WTC11 (cell line): ENCODE measurements at places on chromosomes 1 and 21. TPM values are rescaled to one million over a fixed set of nuclear protein-coding genes. Genes with fewer than 3 reads are reported as not detected.

DNA sequence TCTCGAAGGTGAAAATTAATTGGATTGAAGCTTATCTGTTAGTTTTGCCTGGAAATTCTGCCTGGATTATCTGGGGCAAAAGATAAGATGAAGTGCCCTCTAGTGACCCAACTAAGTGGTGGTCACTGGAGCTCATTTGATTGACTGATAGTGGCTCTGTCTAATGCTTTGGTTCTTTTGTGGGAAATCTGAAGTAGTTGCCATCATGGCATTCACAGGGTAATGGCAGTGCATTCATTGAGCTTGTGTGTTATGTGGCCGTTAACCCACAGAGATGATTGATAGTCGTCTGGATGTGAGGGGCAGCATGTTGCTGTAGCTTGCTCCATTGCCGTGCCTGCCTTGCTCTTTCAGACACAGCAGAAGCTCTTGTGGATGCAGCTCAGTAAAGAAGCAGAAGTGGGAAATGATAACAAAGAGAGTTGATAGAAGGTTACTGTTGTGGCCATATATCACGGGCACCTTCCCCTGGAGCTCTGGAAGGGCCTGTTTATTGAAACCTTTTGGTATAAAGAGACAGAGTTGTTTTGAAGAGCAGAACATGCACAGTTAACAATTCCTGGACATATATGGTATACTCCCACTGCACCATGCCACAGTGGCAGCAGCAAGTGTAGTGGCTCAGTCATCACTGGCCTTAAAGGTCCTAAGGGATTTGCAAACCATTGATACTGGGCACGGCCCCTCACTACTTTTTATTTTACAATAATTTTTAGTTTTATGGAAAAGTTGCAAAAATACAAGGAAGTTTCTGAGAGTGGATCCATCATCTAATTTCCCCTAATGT is 42.0 kb downstream of the CXADR start:
- no peak for DNase-seq

DNA sequence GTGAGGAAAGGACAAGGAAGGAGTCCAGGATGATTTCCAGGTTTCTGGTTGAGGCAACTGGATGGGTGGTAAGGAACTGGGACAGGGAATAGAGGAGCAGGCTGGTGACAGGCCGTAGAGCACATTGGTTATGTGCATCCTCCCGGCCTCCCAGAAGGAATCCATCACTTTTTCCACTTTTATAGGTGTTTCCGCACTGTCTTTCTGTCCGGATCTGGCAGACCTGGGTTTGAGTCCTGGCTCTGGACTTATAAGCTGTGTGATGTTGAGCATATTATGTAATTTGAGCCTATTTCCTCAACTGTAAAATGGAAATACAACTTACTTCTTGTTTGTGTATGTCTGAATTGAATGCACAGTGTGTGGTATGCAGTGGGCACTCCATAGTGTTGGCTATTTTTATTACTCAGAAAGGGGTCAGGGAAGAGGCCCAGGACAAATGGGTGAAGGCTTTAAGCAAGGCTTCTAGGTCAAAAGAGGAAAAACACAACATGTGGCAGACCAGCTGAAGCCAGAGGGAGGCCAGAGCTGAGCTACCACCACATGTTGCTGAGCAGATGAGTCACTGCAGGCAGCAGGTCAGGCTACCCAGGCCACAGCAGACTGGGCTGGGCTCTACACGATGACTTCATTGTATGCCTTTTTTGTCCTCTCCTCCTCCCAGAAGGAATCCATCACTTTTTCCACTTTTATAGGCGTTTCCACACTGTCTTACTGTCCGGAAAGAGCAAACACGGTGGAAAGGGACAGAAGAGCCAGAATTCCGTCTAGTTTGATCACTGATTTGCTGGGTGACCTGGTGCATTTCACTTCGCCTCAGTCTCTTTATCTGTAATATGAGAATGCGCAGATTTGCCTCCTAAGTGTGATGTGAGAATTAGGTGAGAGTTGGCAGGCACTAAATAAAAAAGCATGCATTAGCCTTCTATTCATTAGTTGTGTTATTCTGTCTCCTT is 791 bp upstream of the MAST2 start:
- peak; percentile 40 for DNase-seq

ENAH gene
- 223 to 229 TPM (median 227 TPM) in 3 replicates for total RNA-seq

EVA1C gene
- total RNA-seq = 2.3 to 3.6 TPM (median 3.1 TPM) in 3 replicates

- no peak for DNase-seq
Observed at GRCh38 chr1:160546942-160547341, 23.9 kb upstream of the SLAMF6 start.

DNA sequence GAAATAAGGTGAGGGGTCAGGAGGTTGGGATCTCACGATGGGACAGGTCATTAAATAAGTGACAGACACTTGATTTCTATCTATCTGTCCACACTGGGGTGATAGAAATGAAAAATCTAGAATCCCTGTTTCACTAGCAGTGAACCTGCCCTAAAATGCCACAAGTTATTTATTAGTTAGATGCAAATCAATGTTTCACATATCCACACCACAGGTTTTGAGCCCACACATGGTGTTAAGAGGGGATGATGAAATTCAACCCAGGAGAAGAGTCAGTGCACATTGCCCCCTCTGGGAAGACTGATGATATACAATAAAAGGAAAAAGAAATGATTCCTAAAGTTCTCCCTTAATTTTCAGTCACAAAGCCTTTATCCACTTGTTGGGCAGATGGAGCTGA is 10.1 kb upstream of the NTPCR start:
- no peak for DNase-seq

- no peak for DNase-seq
Observed at GRCh38 chr1:60255565-60255964, 182.0 kb upstream of the C1orf87 start.

LRRC3 gene
- 4.4 to 5.7 TPM (median 4.7 TPM) in 3 replicates for total RNA-seq

MARCKSL1 gene
- 442 to 450 TPM (median 443 TPM) in 3 replicates for total RNA-seq

CA14 gene
- 35.3 to 46.9 TPM (median 45.0 TPM) in 3 replicates for total RNA-seq

SF3B4 gene
- total RNA-seq = 83.0 to 90.1 TPM (median 84.7 TPM) in 3 replicates

- DNase-seq = no peak
Observed at GRCh38 chr1:40868051-40868723, 6.0 kb upstream of the CITED4 start.

DNA sequence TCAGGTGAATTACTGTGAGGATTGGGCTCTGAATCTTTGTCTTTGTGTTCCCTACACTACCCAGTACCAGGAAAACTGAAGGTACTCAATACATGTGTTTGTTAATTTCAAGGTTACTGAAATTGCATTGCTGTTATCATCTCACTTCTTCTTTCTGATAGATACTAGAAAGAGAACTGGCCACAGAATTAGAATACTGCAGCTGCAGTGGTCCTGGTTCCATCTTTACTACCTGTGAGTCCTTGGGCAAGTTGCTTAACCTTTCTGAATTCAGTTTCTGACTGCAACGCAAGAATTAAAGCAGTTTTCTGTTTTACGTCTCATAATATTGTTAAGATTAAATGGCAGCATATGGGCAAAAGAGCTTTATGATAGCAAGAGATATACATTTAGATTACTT is 263.5 kb downstream of the LMO4 start:
- DNase-seq = no peak

GCSAML gene
- not detected in 3 replicates for total RNA-seq

MROH7 gene
- 0.13 to 0.44 TPM (median 0.41 TPM) in 3 replicates for total RNA-seq

NBPF4 gene
- total RNA-seq = not detected in 3 replicates

DNA sequence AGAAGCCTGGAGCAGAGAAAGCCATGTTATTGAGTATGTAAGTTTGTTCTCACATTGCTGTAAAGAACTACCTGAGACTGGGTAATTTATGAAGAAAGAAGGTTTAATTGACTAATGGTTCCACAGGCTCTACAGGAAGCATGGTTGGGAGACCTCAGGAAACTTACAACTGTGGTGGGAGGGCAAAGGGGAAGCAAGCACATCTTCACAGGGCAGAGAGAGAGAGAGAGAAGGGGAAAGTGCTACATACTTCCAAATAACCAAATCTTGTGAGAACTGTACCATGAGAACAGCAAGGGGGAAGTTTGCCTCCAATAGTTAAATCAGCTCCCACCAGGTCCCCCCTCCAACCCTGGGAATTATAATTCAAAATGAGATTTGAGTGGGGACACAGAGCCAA is 302.7 kb downstream of the ST6GALNAC3 start:
- no peak for DNase-seq

DNA sequence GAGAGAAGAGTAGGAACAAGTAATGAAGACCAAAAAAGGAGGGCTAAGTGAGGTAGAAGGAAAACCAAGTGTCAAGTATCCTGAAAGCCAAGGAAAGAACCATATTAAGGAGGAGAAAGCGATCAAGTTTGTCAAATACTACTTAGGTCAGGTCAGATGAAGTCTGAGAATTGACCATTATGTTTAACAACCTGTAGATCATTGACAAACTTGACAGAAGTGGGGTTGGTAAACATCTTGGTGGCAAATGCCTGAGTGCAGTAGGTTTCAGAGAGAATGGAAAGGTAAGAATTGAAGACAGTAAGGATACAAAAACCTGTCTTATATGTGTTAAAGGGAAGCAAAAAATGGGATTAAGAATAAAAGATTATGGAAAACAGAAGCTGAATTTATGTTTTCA is 3.7 kb upstream of the CHIA start:
- DNase-seq = no peak

DNA sequence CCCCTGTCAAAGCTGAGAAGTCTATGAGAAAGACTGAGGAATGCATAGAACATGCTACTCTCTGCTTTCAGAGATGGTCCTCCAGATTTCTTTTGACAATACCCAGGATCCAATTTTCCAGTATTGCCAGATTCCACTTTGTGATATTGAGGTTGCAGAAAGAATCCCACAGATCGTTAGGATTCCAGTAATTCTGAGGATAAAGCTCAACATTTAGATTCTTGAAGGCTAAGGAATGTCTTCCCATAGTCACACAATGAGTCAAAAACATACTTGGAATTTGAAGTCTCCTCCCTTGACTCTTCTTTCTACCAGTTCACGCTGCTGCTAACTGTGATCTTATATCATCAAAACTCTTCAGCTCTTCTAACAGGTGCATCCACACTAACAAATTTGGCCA is 57.1 kb downstream of the TNFSF18 start:
- no peak for DNase-seq

GRCh38 chr1:112589766-112590165 is 29.2 kb downstream of the ST7L start:
- no peak for DNase-seq

KPRP gene
- not detected in 3 replicates for total RNA-seq

- no peak for DNase-seq
Observed at GRCh38 chr1:16251381-16251780, 14.4 kb upstream of the CPLANE2 start.

DNA sequence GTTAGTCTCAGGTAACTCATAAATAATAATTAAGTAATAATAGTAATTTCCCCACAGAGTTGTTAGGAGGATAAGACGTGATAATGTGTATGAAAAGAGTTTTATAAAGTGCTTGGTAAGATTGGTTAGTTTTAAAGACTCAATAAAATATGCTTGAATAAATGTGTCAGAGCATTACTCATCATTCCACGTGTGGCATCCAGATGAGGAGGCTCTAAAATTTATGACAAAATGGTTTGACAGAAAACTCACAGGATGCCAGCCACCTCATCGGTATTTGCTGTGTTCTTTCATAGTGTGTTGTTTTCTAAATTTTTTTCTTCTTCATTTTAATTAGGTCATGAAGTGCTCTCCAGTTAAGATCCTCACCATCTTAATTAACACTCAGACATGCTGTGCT is 19.1 kb upstream of the SPAG17 start:
- DNase-seq = no peak

ESRRG gene
- 1.8 to 2.3 TPM (median 2.2 TPM) in 3 replicates for total RNA-seq

GRCh38 chr1:237179503-237179902 is 137.5 kb downstream of the RYR2 start:
- DNase-seq = no peak

DNA sequence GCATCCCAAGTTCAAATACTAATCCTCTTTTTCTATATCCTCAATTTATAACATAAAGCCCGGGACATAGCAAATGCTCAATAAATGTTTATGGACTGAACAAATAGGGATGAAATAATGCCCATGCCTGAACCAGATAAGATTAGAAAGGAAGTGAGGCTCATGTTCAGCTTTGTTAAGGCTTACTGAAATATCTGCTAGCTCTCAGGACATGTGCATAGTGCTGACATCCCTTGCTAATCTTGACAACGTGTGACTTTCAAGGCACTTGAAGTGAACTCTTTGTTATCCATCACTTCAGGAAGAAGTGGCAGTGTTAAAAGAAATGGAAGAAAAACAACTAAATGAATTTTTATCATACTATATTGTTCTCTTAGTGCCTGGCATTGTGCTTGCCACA is 260.3 kb upstream of the SGIP1 start:
- DNase-seq = no peak

DNA sequence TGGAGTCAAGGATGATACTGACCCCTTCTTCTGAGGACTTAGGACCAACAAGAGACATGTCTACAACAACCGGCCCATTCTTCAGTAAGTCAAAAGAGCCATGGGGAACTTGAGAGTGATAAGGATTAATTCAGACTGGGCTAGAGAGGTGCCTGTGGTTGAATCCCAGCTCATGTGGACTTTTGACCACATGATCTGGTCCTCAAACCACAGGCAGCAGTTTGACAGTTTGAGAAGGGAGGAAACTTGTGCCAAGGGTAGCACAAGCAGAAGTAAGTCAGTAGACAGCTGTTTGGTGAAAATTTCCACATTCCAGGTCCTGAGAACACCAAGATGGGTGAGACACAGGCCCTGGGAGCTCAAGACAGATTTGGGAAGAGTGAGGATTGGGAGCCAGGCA is 19.8 kb downstream of the SH3BP5L start:
- DNase-seq = no peak

ANKRD45 gene
- total RNA-seq = 1.1 to 2.2 TPM (median 1.3 TPM) in 3 replicates

- DNase-seq = peak; percentile 53
Observed at GRCh38 chr1:21397813-21398188, 42.1 kb upstream of the NBPF3 start.

DNA sequence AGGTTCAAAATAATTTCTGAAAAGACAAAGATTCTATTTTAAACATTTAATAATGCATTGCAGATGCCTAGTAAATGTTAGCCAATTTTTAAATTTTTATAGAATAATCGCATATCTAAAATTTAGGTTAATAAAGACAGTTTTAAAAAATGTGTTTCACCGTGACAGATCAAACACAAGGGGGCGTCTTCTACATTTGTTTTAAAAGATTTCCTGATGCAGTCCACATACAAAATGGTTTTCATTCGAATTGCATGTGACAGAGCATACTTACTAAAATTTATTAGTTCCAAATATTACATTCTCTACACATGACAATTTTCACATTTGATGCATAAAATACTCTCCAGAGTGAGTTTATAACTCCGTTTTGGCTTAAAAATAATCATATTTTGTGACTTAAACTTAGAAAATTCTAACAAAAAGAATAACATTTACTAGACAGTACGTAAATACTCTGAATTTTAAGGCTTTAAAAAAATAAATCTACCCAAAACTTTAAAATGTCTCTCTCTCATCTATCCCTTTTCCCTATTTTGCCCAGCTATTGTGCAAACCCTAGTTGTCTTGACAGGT is 75.5 kb downstream of the ADAMTS1 start:
- no peak for DNase-seq

CNIH4 gene
- total RNA-seq = 64.3 to 77.8 TPM (median 66.0 TPM) in 3 replicates

GRCh38 chr1:223665592-223666312 is at the start of gene CAPN8:
Gene CAPN8, minus strand, starts transcription at chr1:223665701. Its CDS starts 55 bp downstream, at chr1:223665646.
- no peak for DNase-seq
